ENCODE measurements at places on chromosomes 4 and X.

DNA sequence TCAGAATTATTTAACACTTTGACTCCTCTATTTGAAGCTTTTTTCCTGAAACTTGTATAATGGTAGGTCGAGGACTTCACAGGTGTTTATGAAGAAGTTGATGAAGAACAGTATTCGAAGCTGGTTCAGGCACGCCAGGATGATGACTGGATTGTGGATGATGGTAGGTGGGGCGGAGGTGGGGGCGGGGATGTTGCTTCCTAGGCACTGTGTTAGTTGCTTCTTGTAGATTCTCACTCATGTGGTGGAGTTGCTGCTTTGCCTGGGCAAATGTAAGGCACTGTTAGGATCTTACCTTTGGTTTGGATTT is 9.4 kb downstream of the POLA1 start:
- DNase-seq, result no peak

DNA sequence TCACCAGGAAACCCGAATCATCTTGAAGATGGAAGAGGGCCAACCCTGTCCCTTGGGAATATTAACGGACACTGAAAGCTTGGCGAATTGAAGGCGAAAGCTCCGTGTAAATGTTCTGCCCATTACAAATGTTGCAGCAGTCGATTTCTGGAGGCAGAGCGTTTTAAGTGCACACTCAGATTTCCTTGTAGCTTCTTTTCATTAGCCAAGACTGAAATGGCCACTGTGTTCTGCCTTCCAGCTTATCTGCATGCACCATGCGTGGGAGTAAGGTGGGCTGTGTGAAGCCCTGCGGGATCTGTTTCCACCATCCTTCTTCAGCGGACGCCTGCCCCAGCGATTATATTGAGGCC is 1.3 kb downstream of the SMIM20 start:
- no peak for DNase-seq

DNA sequence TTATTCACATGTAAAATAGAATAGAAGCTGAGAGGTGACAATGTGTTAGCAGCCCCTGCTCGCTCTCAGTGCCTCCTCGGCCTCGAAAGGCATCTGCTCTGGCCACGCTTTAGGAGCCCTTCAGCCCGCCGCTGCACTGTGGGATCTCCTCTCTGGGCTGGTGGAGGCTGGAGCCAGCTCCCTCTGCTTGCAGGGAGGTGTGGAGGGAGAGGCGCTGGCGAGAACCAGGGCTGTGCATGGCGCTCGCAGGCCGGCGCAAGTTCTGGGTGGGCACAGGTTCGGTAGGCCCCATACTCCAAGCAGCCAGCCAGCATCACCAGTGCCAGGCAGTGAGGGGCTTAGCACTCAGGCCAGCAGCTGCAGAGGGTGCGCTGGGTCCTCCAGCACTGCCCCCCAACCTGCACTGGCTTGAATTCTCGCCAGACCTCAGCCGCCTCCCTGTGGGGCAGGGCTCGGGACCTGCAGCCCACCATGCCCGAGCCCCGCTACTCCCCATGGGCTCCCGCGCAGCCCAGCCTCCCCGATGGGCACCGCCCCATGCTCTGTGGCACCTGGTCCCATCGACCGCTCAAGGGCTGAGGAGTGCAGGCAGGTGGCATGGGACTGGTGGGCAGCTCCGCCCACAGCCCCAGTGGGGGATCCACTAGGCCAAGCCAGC is 1346.7 kb upstream of the IGFBP7 start:
- DNase-seq, result no peak

DNA sequence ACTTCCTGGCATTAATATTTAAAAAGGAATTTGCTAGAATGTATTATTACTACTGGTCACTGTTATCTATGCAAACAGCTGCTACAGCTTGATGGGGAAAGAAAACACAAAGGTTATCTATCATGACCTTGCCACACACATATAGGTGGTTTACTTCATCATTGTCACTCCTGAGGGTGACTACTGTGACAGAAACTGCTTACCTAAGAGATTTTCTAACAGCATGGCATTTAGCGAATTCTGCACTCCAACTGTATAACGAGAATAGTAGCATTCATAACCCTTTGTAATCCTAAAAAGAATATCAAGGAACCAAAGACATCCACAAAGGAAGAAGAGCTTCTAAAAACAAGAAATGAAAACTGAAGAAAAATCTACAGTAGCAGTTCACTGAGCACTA is 74.6 kb upstream of the SPOCK3 start:
- no peak for DNase-seq

- peak; percentile 41 for DNase-seq
Measured at GRCh38 chrX:9466124-9466495, 1.3 kb downstream of the TBL1X start.

- no peak for DNase-seq
Measured at GRCh38 chr4:176064539-176064938, 1.1 kb upstream of the WDR17 start.

DNA sequence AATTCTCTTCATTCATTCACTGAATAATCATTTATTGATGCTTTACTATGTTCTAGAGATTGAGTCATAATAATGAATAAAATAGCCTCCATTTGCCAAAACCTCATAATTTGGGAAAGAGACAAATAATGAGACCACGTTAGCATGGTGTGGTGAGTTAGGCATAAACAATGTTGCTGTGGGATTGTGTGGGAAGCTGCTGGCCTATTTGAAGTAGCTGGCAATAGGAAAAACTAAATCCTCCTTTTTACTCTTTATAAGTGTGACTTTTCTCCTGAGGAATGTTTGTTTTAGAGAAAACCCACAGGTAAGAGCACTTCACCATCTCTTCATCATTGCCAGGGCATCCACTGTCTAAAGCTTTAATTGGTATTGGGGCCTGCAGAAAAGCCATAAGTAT is 95.3 kb downstream of the AREG start:
- no peak for DNase-seq

DNA sequence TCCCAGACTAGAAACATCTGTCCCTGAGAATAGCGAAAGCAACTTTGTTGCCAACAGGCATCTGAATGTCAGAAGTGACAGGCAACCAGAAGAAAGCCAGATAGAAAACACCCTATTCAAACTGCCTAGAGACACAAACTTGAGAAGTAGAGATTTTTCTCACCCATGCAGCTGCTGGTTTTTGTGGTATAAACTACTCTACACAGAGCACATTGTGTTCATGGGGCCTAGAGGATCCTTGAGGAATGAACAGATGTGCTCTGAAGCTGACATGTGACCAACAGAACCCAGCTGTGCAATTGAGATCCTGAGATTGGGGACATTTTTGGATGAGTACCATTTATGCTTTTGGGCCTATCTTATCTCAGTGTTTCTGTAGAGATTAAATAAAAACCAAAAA is 63.6 kb upstream of the NRK start:
- DNase-seq, result no peak

DNA sequence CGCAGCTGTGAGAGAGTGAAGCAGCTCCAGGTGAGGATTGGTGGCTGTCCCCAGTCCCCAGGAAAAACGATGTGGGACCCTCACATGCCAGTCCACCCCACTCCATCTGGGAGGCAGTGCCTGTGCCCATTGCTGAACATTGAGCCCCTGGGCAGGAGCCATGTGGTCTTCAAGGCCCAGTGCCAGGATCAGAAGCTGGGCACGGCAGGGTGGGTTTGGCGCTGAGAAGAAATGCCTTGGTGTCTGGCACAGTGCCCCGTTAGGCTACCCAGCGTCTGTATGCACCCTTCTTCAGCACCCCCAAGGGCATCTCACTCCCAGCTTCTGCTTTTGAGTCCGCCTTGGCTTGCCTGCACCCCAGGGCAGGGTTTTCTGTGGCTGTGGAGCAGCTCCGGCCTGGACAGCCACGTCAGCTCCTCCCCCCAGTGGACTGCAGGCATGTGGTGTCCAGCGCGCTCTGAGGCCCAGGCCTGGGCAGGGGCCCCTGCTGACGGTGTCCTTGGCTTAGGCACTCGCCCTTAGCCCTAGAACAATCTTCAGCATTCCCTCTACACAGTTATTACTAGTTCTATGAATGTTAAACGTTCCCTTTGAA is 28.6 kb downstream of the RGS12 start:
- DNase-seq, result no peak

DNA sequence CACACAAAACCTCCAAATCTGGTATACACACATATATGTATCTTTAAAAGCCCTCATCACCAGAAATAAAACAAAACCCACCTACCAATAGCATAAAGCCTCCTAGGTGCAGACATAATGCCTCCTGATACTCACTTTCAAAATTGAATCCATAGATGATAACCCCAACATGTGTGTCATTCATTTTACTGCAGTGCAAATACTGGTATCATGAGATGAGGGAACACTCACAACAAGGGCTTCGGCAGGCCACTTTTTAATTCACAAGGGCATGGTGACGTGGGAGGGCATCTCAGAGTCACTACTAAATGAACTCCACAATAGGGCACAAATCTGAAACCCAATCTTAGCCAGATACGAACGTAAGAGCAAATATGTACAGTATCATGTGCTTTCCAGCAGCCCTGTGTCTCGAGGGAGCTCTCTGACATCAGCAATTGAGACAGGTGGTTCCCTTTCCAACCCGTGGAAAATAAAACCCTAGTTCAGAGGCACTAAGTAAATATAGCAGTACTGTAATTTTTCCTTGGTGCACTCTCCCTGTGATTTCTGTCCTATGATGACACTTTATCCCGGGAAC is 14.1 kb upstream of the PPARGC1A start:
- no peak for DNase-seq

GRCh38 chr4:26135331-26135730 is 185.5 kb upstream of the RBPJ start:
- no peak for DNase-seq

GRCh38 chr4:70722199-70722791 is 531 bp downstream of the RUFY3 start:
- DNase-seq, result peak; percentile 36

DNA sequence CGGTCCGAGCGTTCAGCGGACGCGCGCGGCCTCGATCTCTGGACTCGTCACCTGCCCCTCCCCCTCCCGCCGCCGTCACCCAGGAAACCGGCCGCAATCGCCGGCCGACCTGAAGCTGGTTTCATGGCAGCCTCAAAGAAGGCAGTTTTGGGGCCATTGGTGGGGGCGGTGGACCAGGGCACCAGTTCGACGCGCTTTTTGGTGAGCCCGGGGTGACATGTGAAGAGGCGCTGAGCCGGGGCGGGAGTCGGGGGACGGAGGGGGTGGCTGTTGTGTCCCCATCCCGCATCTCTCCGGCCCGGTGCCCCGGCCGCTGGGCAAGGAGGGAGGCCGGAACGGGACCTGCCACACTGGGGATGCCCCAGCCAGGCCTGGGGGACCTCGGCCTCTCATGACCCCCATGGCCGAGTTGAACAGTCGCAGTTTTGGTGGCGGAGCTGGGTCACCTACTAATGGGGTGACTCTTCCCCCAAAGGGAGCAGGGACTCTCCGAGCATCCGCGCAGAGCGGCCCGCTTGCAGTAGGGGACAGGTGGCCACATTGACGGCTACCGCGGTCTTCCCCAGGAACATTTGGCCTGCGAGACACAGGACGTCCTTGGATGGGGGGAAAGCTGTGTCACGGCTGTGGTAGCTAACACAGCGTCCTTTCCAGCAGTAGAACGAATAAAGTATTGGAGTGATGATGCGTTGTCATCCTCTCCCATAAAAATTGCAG is at the start of gene GK:
TSS of gene GK (plus strand) at position 9 of the 717 bp plus-strand sequence. CDS start at position 124, 115 bp downstream.
- peak; percentile 43 for DNase-seq

- DNase-seq, result no peak
Measured at GRCh38 chr4:137738375-137738990, 206.2 kb upstream of the PCDH18 start.

GRCh38 chrX:116628464-116628863 is 165.7 kb upstream of the CT83 start:
- DNase-seq, result no peak

- DNase-seq, result no peak
Measured at GRCh38 chrX:2387614-2388239, 113.0 kb downstream of the DHRSX start.

- peak; percentile 69 for DNase-seq
Measured at GRCh38 chrX:20595928-20596575, 329.3 kb upstream of the RPS6KA3 start.
